Left kidney (tissue), 8 donors: ENCODE measurements at places on chromosomes 2 and 18.

GRCh38 chr2:11949732-11950523 lies 203.5 kb downstream of the LPIN1 start:
- DNase-seq: no peak

GRCh38 chr2:166444306-166444705 lies 49.7 kb downstream of the SCN7A start:
- no peak for DNase-seq

- no peak for DNase-seq
These were observed 195.7 kb downstream of the SMAD7 start for GRCh38 chr18:48754993-48755473.

DNA sequence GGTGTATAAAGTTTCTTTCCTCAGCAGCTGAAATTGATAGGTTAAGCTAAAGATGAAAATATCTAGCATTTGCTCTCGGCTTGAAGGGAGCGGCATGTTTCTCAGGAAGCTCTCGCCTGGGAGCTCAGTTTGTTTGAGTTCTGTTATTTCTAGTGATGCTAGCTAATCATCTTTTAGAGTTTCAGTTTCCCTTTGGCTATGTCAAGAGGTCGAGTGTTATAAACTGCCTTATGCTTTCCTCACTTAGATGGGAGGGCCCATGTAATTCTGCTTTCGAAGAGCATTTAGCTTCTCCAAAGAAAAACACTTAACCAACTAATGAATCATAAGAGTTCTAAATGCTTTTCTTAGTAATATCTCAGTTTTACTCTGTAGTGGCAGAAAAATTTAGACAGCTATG lies 33.6 kb downstream of the PLCL1 start:
- no peak for DNase-seq

DNA sequence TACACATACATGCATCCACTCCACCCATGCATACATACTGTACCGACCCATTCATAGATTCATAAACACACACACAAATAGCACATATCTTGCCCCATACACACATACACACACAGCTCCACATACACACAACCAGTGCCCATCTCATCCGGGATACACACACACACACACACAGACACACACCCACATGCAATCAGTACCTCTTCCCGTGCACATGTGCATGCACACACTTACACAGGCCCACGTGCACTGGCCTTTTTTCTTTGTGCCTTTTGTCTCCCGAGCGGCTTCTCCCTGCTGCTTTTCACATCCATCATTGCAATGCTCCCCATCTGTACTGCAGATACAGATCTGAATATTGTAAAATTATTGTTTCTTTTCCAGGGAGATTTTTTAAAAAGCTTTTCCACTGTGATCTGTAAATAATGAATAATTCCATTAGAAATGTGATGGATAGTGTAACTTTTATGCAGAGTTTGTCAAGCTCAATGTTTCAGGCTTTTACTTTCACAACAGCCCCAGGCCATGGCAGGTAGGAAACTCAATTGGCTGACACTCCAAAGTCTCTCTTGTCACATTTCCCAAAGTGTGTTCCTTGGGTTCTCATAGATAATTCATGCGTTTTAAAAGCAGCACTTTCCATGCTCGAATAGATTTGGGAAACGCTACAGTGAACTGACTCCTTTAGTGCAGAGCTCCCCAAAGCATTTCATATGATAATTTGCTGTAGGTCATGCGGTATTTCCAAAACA lies 393.5 kb downstream of the CTNNA2 start:
- DNase-seq: no peak

DNA sequence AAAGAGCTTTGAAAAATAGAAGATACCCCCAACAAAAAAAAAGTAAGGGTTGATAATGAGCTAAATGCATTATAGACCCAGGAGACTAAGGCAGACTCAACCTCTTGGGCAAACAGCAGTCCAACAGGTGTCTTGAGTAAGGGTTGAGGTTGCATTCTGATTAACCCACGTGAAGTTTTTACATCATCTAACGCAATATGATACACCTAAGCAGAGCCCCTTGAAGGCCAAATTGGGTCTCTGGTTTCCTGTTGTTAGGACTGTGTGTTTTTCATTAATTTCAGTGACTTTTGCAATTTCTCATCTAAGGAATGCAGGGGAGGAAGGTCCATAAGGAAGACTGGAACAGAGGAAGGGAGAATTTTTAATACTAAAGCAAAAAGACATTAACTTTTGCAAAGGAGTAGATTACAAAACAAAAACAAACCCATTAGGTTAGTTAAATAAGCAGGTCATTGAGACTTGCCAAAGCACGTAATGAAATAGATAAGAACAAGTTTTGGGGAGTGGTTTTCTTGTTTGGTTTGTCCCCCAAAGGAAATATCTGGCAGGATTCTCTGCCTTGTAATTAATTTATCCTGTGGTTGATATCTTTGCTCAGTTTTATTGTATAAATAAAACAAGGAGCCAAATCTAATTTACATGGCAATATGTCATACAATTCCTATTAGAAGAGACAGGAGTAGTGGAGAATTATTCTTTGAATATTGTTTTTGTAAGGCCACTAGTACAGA lies 244.3 kb downstream of the ETAA1 start:
- peak; percentile 68 for DNase-seq

DNA sequence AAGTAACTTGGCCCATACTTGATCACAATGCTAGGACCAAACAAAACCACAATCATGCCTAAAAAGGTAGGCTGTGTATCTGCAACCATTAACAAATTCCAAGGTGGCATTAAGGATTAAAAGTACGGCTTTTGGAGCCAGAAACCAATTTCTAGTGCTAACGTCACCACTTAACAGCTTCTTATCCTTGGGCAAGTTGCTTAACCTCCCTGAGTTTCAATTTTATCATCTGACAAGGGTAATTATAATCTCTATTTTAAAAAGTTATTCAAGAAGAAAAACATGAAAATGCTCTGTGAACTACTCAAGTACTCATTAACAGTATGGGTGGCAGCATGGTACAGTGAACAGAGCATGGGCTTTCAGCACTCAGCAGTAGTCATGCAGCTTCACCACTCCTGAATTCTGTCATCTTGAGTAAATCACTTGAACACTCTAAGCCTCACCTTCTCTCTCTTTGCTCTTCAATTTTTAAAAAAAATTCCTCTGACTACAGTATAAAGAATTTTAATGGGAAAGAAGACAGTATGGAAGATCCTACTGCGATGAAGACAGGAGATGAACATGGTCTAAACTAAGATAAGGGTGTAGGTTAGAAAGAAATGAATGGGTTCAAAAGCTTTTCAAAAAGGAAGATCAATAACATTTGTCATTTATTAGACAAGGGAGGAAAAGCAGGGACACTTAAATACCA lies 69.2 kb downstream of the SS18 start:
- no peak for DNase-seq
